Dermis lymphatic vessel endothelial cell (primary cell): ENCODE measurements at places on chromosomes 1 and 21. TPM values are rescaled to one million over a fixed set of nuclear protein-coding genes. Genes with fewer than 3 reads are reported as not detected.

Gene CTTNBP2NL
- 18.6 TPM in 2 replicates for total RNA-seq

Gene SLC44A3
- 3.6 and 4.1 TPM in 2 replicates for total RNA-seq

Gene GBP6
- not detected in 2 replicates for total RNA-seq

Gene GNG4
- total RNA-seq: 0.33 and 0.43 TPM in 2 replicates

Gene CD1B
- total RNA-seq: not detected in 2 replicates

Gene SPATA45
- 0.17 TPM in 1 of 2 replicates, not detected in the other for total RNA-seq

Gene DENND2D
- total RNA-seq: 0.95 and 0.98 TPM in 2 replicates

Gene RGS1
- total RNA-seq: not detected in 2 replicates

Gene EFCAB14
- total RNA-seq: 57.8 and 60.6 TPM in 2 replicates

Gene SLC25A33
- 4.5 and 4.9 TPM in 2 replicates for total RNA-seq
